ENCODE measurements at places on chromosomes 2 and 18. TPM values are rescaled to one million over a fixed set of nuclear protein-coding genes. Genes with fewer than 3 reads are reported as not detected.

SLC11A1 gene
- total RNA-seq: 1.6 TPM

- H3K4me3 ChIP-seq: no peak overlapping the region
- H3K27ac ChIP-seq: no peak overlapping the region
- no peaks in the 10 kb centered on the region for H3K27me3 ChIP-seq
These were observed 619.8 kb downstream of the CCDC85A start for GRCh38 chr2:56803596-56803995.

OLA1 gene
- total RNA-seq: 207 TPM

GRCh38 chr2:56741601-56742102, 557.9 kb downstream of the CCDC85A start:
- no peaks in the 10 kb centered on the region for H3K27me3 ChIP-seq
- DNase-seq: no peak
- no peak overlapping the region for H3K27ac ChIP-seq
- no peak overlapping the region for H3K4me3 ChIP-seq
- H3K4me1 ChIP-seq: no peaks in the 10 kb centered on the region

TEKT4 gene
- 0.58 TPM for total RNA-seq

- no peak overlapping the region for H3K4me3 ChIP-seq
- H3K36me3 ChIP-seq: no peaks in the 10 kb centered on the region
- H3K27me3 ChIP-seq: no peaks in the 10 kb centered on the region
- H3K4me1 ChIP-seq: no peaks in the 10 kb centered on the region
- no peak overlapping the region for H3K27ac ChIP-seq
These were observed 106.1 kb upstream of the NETO1 start for GRCh38 chr18:72973841-72974240.

GRCh38 chr2:104660991-104661390, 192.9 kb upstream of the POU3F3 start:
- peaks cover 7% of the 10 kb centered on the region for H3K4me1 ChIP-seq
- no peak overlapping the region for H3K27ac ChIP-seq
- no peak for DNase-seq
- H3K27me3 ChIP-seq: peaks cover 8% of the 10 kb centered on the region
- no peak overlapping the region for H3K4me3 ChIP-seq

DNA sequence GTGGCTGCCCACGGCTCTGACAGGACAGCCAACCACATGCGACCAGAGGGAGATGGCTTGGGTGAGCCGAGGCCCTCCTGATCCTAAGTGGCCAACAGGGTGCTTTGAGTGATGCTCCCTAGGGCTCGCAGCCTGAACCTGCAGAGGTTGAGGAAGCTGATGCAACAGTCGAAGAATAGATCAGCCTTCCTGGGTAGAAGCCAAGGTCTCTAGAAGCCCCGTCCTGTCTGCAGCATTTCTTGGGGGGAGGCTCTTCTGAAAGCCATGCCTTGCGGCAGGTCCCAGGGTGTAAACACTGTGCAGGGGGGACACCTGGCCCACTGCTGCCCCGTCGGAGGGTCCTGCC, 136.4 kb downstream of the HDAC4 start:
- DNase-seq: no peak
- H3K36me3 ChIP-seq: no peaks in the 10 kb centered on the region
- peaks cover 25% of the 10 kb centered on the region for H3K4me1 ChIP-seq
- H3K27me3 ChIP-seq: no peaks in the 10 kb centered on the region
- H3K27ac ChIP-seq: no peak overlapping the region

ERCC3 gene
- total RNA-seq: 39.9 TPM

COBLL1 gene
- total RNA-seq: 1.3 TPM

DNA sequence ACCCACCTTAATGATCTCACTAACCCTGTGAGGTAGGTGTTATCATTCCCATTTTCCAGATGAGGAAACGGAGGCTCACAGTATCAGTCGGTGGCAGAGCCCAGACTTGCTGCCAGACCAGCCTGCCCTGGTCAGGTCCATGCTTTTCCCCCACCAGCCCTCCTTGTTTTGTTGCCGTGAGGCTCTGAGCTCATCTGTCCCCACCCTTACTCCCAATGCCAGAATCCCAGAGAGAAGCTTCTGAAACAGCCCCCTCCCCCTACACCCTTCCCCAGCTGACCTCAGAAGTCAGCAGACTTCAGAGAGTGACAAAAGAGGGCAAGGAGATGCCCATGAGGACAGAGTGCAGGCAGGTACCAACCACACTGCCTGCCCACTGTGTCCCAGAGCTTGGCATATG, 20.8 kb upstream of the TNS1 start:
- DNase-seq: no peak
- H3K4me1 ChIP-seq: no peaks in the 10 kb centered on the region
- H3K36me3 ChIP-seq: no peaks in the 10 kb centered on the region
- H3K4me3 ChIP-seq: no peak overlapping the region

- no peak overlapping the region for H3K4me3 ChIP-seq
- H3K27me3 ChIP-seq: peaks cover 47% of the 10 kb centered on the region
- DNase-seq: no peak
- no peak overlapping the region for H3K27ac ChIP-seq
- peaks cover 3% of the 10 kb centered on the region for H3K4me1 ChIP-seq
These were observed 24.2 kb downstream of the SIX3 start for GRCh38 chr2:44965684-44966083.

ALPI gene
- not detected for total RNA-seq

DNA sequence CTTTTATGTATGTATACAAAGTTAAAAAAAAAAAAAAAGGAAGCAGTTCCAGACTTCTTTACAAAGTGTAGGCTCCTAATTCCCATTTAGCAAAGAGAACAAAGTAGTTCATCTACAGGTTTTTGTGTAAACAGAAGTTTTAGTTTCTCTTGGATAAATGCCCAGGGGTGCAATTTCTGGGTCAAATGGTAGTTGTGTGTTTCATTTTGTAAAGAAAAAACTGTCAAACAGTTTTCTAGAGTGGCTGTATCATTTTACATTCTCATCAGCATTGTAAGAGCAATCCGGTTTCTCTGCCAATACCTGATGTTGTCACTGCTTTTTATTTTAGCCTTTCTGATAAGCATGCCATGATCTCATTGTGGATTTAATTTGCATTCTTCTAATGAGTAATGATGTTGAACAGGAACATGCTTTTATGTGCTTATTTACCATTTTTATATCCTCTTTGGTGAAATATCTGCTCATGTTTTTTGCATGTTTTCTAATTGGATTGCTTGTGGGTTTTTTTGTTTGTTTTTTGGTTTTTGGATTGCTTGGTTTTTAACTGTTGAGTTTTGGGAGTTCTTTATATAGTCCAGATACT, 16.6 kb upstream of the PSME4 start:
- no peaks in the 10 kb centered on the region for H3K4me1 ChIP-seq
- H3K4me3 ChIP-seq: no peak overlapping the region
- DNase-seq: no peak
- H3K27ac ChIP-seq: no peak overlapping the region

DNA sequence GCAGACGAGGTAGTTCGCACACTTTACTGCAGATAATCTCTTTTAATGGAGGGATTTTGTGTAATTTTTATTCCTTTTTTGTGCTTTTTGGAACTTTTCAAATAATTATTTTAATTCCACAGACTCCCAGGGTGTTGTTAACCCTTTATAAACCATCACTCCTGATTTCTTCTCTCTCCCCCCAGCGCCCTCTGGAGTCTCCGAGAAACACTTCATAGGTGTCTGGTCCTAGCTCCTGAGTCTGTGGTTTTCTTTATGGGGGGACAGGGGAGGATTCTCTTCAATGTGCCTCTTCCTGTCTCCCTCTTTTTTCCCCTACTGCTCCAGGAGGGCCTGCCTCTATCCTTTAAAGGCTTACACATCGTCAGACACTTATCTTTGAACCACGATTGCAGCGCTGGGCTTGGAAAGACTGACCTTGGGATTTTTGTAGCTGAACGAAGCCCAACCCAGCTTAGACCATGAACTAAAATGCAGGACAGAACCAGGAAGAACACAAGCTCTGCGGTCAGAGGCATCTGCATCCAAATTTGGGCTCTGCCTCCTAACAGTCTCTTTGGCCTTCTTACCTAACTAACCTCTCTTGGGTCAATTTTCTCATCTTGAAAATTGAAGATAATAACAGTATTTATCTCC, 7.1 kb upstream of the PKDCC start:
- no peak overlapping the region for H3K27ac ChIP-seq
- 0 out of 3 replicates have a peak, but pooled peaks cover 2% of the 10 kb centered on the region for H3K27me3 ChIP-seq
- H3K36me3 ChIP-seq: no peaks in the 10 kb centered on the region
- DNase-seq: no peak
- H3K4me1 ChIP-seq: no peaks in the 10 kb centered on the region

GRCh38 chr2:43265001-43265400, 38.6 kb upstream of the ZFP36L2 start:
- peaks cover 5% of the 10 kb centered on the region for H3K36me3 ChIP-seq
- H3K27ac ChIP-seq: no peak overlapping the region
- no peaks in the 10 kb centered on the region for H3K27me3 ChIP-seq
- peaks cover 10% of the 10 kb centered on the region for H3K4me1 ChIP-seq
- no peak for DNase-seq

- no peak overlapping the region for H3K4me3 ChIP-seq
- peaks cover 43% of the 10 kb centered on the region for H3K27me3 ChIP-seq
- H3K4me1 ChIP-seq: no peaks in the 10 kb centered on the region
- H3K36me3 ChIP-seq: no peaks in the 10 kb centered on the region
- DNase-seq: no peak
- no peak overlapping the region for H3K27ac ChIP-seq
These were observed 111.4 kb downstream of the THNSL2 start for GRCh38 chr2:88281302-88282217.

DNA sequence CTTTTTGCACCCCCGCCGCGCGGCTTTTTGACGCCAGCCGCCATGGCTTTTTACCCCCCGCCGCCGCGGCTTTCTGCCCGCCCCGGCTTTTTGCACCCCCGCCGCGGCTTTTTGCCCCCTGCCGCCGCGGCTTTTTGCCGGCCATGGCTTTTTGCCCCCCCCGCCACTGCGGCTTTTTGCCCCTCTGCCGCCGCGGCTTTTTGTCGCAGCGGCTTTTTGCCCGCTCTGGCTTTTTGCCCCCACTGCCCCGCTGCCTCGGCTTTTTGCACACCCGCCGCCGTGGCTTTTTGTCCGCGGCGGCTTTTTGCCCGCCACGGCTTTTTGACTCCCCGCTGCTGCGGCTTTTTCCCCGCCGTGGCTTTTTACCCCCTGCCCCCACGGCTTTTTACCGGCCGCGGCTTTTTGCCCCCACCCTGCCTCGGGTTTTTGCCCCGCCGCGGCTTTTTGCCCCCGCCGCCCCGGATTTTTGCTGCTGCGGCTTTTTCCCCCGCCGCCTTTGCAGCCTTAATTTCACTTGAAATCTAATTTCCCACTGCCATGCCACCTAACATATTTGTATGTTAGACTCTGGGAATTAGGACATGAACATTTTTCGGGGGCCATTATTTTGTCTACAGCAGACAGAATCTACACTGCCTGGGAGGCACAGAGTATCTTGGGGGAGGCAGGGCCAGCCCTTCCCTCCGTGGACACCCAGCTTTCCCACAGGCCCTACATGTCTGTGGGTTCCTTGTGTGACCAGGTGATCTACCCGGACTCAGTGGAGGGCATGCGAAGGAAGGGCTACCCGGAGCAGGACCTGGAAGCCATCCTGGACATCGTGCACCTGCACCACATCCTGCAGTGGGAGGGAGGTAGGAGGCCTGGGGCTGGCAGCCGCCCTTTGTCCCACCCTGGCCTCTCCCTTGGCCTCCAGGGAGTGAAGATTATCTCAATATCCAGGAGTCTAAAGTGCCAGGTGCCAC, 3031.0 kb upstream of the TEKT4 start:
- peaks cover 6% of the 10 kb centered on the region for H3K27me3 ChIP-seq
- no peaks in the 10 kb centered on the region for H3K4me1 ChIP-seq
- no peaks in the 10 kb centered on the region for H3K36me3 ChIP-seq
- H3K27ac ChIP-seq: no peak overlapping the region
- H3K4me3 ChIP-seq: no peak overlapping the region

- no peak for DNase-seq
- H3K4me1 ChIP-seq: no peaks in the 10 kb centered on the region
- no peak overlapping the region for H3K27ac ChIP-seq
- no peaks in the 10 kb centered on the region for H3K36me3 ChIP-seq
- H3K27me3 ChIP-seq: no peaks in the 10 kb centered on the region
These were observed 362.7 kb downstream of the CPS1 start for GRCh38 chr2:210919128-210919527.

DNA sequence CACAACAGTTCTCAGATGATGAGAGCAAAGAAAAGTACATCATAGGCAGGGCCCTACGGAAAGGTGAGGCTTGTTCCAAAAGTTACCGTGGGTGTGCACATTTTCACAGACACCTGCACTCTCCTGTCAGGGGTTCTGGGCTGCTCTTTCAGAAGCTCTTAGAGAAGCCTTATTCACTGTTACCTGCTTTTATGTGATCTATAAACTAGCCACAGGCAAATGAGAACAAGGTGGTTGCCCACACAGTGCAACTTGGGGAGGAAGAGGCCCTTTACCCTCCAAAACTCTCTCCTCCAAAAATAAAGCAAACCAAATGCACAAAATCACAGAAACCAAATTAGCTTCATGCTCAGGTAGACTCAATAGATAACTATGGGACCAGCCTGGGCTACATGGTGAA, 11.1 kb upstream of the CUL3 start:
- no peaks in the 10 kb centered on the region for H3K36me3 ChIP-seq
- H3K4me1 ChIP-seq: peaks cover 4% of the 10 kb centered on the region
- no peak overlapping the region for H3K4me3 ChIP-seq
- H3K27me3 ChIP-seq: no peaks in the 10 kb centered on the region
- no peak overlapping the region for H3K27ac ChIP-seq

KANSL3 gene
- total RNA-seq: 43.7 TPM

DNA sequence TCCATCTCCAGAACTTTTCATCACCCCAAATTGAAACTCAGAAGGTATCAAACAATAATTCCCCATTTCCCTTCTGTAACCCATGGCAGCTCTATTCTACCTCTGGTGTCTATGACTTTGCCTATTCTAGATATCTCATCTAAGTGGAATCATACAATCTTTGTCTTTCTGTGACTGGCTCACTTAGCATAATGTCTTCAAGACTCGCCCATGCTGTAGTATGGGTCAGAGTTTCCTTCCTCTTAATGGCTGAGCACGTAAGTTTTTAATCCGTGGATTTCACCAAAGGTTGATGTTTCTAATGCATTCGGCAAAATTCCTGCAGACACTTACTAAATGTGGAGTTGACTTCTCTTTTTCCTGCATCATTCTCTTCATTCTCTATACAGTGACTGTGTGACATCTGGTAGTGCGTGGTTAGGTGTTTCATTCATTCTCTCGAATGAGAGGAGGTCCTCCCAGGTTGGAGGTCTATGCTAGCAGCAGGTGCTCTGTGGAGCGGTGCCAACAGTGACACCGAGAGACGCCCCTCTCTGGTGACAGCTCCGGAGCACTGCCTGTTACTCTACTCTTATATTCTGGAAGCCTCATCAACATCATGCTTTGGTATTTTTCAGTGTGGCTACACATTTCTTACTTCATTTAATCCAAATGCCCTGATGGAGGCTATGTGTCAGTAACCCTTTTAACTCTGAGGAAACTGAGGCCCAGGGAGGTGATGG, 50.1 kb downstream of the ATOH8 start:
- H3K27ac ChIP-seq: no peak overlapping the region
- no peak overlapping the region for H3K4me3 ChIP-seq
- no peaks in the 10 kb centered on the region for H3K27me3 ChIP-seq
- no peak for DNase-seq
- no peaks in the 10 kb centered on the region for H3K36me3 ChIP-seq

DNA sequence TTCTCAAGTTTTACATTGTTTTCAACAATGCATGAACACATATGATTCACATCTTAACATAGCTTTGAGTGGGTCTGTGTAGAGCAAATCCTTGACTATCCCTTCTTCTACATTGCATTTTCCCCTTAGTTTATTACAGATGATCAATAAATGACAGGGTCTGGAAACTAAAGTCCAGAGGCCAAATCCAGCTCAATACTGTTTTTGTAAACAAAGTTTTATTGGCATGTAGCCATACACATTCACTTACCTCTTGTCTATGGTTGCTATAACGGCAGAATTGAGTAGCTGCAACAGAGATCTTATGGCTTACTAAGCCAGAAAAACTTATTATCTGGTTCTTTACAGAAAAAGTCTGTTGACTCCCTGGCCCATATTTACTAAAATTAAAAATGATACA, 12.8 kb downstream of the FANCL start:
- H3K36me3 ChIP-seq: peaks cover 53% of the 10 kb centered on the region
- H3K4me1 ChIP-seq: no peaks in the 10 kb centered on the region
- H3K27me3 ChIP-seq: no peaks in the 10 kb centered on the region
- no peak overlapping the region for H3K4me3 ChIP-seq

DDX18 gene
- total RNA-seq: 120 TPM

SCG2 gene
- total RNA-seq: 0.78 TPM
